ENCODE measurements at places on chromosomes 5 and 9.

- no peak for DNase-seq
Measured at GRCh38 chr5:160472482-160472881, 50.8 kb downstream of the PTTG1 start.

- no peak for DNase-seq
Measured at GRCh38 chr5:176897263-176897662, 1.9 kb downstream of the HK3 start.

DNA sequence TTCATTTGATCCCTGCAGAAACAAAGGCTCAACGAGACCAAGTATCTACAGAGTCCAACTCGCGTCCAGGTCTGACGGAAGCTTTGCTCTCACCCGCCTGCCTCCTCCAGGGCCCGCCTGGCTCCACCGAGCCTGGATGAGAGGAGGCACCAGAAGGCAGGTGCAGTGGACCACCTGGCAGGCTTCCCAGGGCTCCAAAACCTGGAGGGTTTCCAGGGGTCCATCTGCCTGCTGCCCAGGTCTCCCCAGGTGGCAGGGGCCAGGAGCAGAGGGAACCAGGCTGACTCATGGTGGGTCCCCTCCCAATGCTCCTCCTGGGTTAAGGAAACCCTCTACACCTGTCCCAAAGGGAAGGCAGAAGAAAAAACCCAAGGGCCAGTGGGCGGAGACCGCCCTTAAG, 59.5 kb downstream of the VAV2 start:
- DNase-seq = no peak

DNA sequence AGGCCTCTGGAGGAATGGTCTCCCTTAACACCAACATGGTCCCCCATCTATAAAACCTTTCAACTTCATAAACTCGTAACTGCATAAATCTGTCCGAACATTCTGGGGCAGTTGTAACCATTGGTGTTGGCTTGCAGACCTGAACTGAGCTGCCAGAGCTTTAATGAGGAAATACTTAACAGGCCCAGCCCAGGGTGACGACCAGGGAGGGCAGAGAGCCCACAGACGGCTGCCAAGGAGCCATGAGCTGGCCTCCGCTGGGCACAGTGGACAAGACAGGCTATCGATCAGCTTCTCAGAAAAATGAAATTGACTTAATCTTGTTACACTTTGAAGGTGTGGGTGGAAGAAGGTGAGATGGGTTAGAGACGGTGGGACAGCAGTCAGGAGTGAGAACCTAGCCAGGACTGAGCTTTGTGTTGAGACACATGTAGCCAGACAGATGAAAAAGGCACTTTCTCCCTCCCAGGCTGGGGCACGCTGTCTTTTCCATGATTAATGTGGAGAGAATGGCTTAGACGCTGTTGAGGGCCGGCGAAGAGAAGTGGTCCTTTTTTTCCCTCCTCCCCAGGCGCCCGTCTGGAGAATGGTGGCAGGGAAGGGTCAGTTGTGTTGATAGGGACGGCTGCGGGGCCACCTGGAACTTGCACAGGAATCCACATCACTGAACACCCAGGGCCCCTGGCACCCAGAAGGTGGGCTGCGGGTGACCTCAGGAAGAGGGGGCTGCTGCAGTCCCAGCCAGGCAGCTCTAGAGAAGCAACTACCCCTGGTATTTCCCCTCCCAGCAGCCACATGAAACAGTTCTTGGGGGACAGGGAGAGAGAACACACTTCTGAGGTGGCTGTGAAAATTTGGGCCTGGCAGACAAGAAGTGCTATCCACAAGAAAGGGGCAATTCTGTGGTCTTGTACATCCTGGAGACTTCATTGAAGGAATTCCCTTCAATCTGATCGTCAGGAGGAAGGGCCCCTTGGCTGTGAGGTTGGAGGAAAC, 27.3 kb upstream of the TCOF1 start:
- DNase-seq = no peak

Data from cardiac fibroblast (primary cell).